Renal pelvis (tissue), 12 donors: ENCODE measurements at places on chromosomes 3 and 15.

- no peak for DNase-seq
Measured at GRCh38 chr3:78967061-78967460, 800.7 kb downstream of the ROBO1 start.

DNA sequence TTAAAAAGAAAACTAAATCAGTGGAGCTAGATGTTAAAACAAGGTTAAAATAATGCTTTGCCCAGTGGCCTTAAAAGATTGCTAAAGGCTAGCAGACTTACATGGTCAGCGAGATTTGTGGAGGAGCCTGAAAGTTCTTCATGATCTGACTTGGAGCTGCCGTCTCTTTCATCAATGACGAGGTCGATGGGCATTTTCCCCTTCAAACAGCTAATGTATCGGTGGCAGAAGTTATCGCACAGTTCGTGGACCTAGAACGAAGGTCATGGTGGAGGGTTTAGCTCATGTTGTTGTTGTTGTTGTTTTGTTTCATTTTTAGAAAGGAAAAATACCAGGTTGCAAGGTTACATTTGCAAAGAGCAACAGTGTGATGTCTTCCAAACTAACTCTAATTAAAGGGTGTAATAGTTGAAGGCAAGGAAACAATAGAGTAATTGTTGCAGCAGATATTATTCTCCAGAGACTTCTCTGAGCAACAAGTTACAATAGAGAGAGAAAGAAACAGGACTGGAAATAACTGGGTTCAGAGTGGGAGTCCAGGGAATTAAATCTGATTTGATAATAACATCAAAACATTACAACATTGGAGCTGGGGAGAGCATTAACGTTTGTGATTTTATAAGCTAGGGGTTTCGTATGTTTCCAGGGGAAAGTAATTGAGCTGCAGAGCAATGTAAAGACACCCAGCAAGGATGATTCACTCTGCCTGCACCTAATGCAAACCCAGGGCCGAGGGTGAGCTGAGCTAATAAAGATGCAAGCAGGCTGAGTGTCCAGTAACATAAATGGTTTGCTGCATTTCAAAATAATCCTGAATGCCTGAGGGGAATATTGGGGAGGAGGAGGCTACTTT is 6.6 kb downstream of the MEIS2 start:
- DNase-seq, result no peak

DNA sequence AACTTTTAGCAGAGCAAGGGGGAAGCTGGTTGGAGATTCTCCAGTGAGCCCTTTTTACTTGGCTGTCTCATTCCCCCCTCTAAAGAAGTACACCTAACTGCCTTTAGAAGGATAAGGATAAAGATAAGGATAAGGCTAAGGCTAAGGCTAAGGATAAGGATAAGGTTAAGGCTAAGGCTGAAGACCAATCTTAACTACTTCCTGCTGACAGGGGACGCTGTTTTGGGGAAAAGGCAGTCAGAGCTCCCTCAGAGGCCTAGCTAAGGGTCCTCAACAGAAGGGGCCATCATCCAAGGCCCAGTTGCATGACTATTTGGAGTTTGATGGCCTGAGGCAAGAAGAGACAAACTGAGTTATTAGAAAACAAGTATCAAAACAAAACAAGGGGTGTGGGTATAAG is 94.3 kb upstream of the ARPP21 start:
- no peak for DNase-seq

DNA sequence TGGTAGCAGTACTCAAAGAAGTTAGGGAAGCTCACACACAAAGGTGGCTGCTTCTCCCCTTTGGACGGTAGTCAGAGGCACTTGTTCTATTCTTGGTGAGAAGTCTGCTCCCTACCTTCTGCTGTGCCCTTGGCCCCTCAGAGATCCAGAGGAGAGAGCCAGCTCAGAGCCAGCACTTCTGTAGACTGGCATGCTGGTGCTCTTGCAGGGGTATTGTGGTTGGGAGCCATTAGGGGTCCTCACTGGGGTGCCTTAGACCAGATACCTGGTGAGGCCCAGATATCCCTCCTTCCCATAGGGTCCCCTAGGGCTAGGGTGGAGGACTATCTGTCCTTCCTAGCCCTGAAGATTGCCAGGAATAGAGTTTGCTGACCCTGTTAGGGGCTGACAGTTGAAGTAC is 140.6 kb downstream of the EEFSEC start:
- no peak for DNase-seq

DNA sequence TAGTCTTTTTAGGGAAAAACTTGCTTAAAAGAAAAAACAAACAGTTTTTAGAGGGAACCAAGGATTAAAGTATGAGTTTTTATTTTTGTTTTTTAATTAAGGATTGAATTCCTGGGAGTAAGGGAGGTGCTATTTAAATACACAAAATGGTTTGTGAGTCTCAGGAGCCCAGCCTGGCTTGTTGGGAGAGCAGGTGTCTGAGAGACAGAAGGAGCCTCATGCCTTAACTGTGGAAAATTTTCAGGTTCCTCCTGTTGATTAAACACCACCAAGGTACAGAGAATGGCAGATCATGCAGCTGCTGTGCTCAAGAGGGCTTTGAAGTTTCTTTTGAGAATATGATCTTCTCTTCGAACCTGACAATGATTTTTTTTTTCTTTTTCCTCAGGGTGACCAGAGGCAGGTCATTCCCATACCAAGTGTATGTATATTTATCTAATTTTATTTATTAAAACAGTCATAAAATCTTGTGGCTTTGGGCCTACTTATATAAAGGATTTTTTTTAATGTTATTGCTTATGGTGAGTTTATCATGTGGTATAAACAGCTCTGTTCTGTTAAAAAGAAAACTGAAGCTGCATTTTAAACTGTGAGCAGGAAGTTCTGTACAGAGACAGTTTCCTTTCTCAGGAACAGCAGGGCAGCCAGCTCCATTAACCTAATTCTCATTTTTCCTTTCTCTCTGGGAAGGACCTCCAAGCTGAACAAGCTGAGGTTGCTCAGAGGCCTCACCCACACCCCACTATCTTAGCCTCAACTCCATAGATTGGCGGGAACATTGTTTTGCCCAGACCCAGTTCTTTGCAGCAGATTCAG is 33.7 kb upstream of the VILL start:
- no peak for DNase-seq

- no peak for DNase-seq
Measured at GRCh38 chr3:172287937-172288477, 160.2 kb downstream of the GHSR start.

DNA sequence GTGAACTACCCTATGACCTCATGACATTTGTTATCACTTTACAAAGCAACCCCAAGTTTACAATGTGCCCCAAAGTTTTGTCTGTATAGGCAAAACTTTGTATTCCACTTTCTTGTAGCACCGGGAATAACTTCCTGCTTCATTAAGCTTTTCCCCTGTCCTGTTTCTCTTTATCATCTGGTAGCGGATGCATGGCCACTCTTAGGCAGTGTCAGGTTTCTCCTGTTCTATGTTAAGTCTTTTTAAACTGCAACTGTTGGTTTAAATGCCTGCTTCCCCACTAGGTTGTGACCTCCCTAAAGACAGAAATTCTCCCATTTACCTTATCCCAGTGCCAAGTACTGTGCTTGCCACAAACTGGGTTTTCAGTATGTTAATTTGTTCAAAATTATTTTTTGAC is 433.6 kb upstream of the DPH6 start:
- DNase-seq, result no peak

DNA sequence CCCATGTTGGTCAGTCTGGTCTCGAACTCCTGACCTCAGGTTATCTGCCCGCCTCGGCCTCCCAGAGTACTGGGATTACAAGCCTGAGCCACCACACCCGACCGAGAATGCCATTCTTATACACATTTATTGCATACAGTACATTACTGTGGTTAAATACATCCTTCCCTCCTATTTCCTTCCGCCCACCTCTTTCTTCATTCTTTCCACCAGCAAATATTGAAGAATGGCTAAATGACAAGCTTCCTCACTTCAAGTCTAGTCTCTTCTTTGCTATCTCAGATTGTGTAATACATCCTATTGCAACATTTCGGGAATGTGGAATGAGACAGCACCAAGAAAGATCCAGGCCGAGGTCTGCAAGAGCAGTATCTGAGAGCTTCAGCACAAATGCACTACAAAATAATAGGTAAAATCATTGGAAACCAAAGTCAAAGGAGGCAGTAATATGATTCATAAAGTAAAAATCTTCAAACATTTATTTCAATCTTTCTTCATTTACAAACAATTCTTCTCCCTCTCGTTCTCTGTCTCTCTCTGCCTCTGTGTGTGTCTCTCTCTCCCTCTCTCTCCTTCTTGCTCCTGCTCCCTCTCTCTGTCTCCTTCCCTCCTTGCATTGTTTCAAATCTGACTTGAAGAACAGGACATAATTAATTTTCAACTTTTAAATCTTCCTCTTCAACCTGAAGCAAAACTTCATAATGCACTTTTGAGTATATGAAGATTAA is 94.7 kb upstream of the TGFBR2 start:
- no peak for DNase-seq

DNA sequence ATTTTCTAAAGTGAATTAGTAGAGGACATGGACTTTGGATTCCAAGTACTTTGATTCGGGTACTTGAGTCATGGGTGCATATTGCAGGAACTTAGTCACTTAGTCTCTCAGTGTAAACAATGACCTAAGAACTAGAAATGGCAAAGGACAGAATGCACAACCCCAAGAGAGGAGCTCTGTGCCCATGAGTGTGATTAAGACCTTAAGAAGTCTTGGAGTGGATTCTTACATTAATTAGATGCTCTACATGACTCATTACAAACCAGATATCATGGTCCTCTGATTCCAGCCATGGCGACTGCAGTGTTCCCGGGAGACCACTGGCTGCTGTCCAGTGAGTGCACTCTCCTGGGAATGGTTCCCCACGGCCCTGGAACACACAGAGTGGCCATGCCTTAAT is 251.5 kb downstream of the GABRG3 start:
- no peak for DNase-seq

DNA sequence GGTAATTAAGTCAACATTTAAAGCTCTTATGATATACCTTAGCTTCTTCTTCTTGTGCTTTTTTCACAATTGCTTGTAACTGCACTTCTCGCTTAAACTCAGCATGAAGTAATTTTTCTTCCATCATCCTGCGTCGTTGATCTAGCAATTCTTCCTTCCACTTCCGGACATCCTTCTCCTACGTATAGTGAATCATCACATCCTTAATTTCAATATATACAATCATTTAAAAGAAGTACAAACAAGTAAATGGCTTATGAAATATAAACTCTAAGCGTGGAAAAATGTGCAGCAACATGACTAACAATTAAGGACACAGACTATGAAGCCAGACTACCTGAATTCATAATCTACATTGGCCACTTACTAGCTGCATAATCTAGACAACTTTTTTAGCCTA is 151.4 kb downstream of the SCAPER start:
- no peak for DNase-seq

GRCh38 chr3:16182183-16182582 is 7.7 kb downstream of the GALNT15 start:
- no peak for DNase-seq

- no peak for DNase-seq
Measured at GRCh38 chr3:72254483-72254882, 469.5 kb upstream of the PROK2 start.

DNA sequence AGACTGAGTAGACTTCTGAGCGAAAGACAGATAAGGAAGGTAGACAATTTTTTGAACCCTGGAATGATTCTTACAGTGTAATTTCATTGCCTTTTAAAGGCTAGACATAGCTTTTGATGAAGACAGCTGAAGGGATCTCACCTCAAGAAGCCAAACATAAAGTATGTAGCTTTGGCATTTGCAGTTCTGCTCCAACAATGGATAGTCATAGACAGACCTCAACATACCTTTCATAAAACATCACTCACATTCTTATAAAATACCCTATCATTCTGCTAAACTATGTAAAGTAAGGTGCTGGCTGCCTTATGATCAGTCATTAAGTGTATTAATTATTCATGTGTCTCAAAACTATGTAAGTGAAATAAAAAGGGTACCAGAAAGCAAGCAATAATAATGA is 70.0 kb downstream of the UBE3A start:
- no peak for DNase-seq

DNA sequence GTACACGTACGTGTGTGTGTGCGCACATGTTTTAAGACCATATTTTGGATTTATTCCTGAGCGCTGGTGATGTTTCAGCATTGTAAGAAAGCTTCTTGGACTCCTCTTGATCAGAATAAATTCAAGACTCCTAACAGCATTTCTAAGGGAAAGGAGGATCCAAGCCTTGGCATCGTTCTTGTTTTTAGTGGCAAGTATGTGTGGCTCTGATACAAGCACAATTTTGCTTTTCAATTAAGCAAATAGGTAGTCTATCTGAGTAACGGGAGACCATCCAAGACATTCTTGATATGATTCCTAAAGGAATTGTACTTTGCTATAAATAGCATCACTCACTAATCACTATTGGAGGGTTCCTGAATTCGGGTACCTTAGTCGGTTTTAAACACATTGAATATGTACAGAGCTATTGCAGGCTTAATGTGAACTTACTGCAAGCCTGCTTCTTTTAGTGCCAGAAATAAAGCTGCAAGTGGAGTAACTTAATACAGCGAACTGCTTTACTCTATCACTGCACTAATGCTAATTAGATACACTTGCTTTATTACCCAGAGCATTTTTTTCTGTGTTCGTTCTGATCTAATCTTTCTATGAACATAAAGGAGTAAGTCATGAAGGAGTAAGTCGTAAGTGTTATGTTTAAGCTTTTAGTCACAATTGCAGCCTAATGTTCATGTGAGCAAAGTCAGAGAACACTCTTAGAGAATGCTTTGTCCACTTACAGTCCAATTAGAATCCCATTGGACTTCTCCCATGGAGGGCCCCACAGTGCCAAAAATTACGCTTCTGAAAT is 186.3 kb downstream of the MCTP2 start:
- no peak for DNase-seq

- DNase-seq, result no peak
Measured at GRCh38 chr3:158819282-158819681, 17.4 kb downstream of the MFSD1 start.

GRCh38 chr15:41774882-41775417 is 666 bp downstream of the MAPKBP1 start:
- DNase-seq, result no peak

DNA sequence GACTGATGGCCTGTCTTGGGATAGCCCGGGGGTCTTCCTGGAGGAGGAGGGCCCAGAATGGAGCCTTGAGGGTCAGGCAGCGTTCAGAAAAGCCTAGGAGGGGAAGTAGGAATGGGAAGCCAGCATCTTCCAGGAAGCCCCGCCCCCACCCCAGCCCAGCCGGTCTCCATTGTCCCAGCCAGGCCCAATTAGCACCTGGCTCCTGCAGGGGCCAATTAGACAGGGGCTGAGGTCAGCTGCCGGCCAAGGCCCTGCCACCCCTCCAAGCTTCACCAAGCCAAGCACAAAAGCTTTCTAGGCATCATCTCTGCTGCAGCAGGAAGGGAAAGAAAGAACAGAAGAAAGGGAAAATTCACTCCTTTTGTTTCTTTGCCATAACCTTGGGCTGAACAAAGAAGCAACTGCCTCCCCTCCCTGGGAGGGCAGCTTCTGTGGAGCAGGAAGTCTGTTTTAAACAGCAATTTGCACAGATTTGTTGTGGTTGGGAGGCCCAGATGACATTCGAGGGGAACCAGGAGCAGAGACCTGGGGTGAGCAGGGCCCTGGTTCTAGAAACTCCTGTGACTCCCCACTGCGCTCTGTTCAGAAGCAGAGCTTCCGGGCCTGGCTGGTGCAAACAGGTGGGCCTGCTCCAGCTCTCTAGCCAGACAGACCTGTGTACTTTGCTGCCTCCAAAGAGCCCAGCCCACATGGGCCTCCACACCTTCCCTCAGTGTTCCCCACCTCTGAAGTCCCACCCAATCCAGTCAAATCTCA is 47.7 kb downstream of the CYP11A1 start:
- DNase-seq, result no peak
